ENCODE measurements at places on chromosomes 3 and 15.

- DNase-seq = peak; percentile 22
Measured at GRCh38 chr15:23564821-23565394, 566 bp upstream of the MKRN3 start.

- DNase-seq = no peak
Measured at GRCh38 chr3:43290956-43291355, 4.6 kb downstream of the SNRK start.

- no peak for DNase-seq
Measured at GRCh38 chr3:16374047-16374934, 109.3 kb downstream of the OXNAD1 start.

DNA sequence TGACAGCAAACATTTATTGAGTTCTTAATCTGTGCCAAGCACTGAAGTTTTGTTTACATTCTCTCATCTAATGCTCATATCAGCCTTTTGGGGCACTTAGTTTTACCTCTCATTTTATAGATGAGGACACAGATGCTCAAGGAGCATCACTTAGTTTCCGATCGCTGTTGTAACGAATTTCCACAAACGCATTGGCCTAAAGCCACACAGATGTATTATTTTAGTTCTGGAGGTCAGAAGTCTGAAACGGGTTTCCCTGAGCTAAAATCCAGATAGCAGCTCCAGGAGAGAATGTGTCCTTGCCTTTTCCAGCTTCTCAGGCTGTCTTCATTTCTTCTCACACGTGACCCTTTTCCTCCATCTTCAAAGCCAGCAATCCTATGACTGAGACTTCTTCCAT lies 11.1 kb downstream of the SEMA6D start:
- no peak for DNase-seq

- DNase-seq = no peak
Measured at GRCh38 chr3:129777806-129778205, 115.7 kb downstream of the TMCC1 start.

- DNase-seq = no peak
Measured at GRCh38 chr3:25182794-25183193, 245.3 kb upstream of the RARB start.

DNA sequence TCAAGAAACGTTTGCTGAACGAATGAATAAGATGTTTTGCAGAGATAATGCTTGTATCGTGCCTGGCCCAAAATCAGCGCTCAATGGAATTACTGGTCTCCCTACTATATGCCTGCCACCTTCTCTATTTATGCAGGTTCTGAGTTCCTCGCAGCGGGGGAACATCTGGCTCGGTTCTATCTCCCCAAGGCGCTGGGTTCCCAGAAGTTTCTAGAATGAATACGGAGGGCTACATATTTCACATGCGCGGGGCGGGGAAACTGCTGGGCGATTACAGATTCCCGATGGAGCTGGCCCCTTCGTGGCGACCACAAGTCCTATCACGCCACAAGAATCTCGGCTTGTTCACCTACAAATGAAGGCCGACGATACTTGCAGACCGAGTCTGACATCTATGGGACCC lies 411 bp upstream of the EIF2B5 start:
- no peak for DNase-seq

- DNase-seq = no peak
Measured at GRCh38 chr3:189237526-189237925, 65.8 kb downstream of the TPRG1 start.

DNA sequence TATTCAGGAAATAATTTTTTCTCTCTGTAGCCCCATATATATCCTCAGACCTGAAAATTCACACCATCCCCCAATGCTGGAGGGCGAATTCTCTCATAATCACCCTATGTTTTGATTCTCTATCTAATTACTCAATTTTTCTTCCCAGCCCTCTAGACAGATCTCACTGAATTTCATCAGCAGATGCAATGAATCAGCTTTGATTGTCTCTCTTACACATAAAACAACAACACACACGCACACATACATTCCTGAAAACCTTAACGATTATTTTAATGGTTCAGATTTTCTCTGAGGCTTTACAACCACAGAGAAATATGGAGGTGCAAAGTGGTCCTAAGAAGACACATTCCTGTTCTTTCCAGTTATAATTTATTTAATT lies 11.1 kb downstream of the RBMS3 start:
- DNase-seq = no peak

DNA sequence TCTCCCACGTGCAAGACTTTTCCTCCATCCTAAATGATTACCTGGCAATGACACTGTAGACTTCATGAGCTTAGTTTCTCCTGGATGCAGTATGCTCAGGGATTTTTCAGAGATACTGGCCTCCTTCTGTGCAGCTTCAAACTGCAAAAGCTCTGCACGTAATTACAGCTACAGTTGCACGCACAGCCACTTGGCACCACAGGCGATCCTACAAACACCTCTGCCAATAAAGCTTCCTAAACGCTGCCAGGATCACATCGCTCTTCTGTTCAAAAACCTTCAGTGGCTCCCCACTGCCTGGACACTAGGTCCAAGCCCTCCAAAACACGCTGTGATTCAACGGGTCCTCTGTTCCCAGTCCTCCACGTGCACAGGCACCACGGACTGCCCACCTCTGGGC lies 49.5 kb downstream of the NUP210 start:
- no peak for DNase-seq

- DNase-seq = no peak
Measured at GRCh38 chr3:128316481-128316891, 150.2 kb downstream of the DNAJB8 start.

- DNase-seq = no peak
Measured at GRCh38 chr3:114764056-114764492, 383.0 kb downstream of the ZBTB20 start.

GRCh38 chr15:44710236-44711095 lies 657 bp downstream of the PATL2 start:
- peak; percentile 65 for DNase-seq

- DNase-seq = no peak
Measured at GRCh38 chr15:98067339-98067738, 106.8 kb downstream of the ARRDC4 start.

DNA sequence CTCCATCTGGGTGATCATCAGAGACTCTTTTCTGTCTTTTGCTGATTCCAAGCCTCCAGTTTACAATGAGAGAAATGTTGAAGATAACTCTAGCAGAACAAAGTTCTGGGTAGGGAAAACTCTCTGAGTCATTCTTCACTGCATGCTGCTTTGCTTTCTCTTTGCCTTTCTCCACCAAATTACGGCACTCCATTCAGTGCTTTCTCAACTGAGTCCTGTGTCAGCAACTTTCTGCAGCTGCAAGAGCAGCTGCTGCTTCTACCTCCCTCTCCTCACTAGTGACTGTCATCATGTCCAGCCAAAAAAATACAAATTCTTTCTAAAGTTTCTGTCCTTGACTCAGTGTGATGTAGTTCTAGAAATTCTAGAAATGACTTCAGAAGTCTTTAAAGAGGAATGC lies 953.8 kb downstream of the IGSF11 start:
- no peak for DNase-seq

DNA sequence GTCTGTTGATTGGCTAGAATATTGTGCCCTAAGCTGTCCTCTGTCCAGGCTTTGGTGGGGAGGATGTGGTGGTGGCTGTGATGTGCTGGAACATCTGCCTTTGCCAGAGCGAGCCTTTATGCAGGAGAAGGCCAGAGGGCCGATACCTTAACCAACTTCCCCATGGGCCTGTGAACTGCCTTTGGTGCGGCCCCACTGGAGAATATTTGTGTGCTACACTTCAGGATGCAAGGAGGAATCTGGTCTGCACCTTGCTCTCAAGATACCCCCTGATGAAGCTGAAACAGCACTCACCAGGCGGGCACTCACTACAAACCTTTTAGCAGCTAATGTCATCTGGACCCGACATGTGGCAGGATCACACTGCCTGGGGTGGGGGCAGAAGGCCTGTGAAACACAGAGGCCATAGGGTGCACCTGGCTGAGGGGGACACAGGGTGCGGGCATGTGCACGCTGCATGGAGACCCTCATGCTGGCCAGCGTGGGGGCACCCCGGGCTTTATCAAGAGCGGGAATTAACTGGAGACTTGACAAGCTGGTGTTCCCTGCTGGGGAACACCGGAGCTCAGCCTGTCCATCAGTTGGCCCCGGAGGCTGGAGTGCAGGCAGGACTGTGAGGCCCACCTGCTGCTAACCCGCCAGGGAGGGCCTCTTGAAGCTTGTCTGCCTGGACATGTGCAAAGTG lies 16.4 kb downstream of the PRR23E start:
- no peak for DNase-seq

All from erythroblast (primary cell).